Brain (organoid and tissue), 16 donors: ENCODE measurements at places on chromosomes 7 and 10.

- peak; percentile 56 for DNase-seq
Measured at GRCh38 chr7:99928994-99929729, at the start of gene GJC3. GJC3 (minus strand) TSS chr7:99929620; CDS start chr7:99929620, 0 bp downstream.

GRCh38 chr7:904847-905246 lies 28.5 kb downstream of the GET4 start:
- DNase-seq, result no peak

- DNase-seq, result no peak
Measured at GRCh38 chr7:29623973-29624372, 60.3 kb downstream of the PRR15 start.

DNA sequence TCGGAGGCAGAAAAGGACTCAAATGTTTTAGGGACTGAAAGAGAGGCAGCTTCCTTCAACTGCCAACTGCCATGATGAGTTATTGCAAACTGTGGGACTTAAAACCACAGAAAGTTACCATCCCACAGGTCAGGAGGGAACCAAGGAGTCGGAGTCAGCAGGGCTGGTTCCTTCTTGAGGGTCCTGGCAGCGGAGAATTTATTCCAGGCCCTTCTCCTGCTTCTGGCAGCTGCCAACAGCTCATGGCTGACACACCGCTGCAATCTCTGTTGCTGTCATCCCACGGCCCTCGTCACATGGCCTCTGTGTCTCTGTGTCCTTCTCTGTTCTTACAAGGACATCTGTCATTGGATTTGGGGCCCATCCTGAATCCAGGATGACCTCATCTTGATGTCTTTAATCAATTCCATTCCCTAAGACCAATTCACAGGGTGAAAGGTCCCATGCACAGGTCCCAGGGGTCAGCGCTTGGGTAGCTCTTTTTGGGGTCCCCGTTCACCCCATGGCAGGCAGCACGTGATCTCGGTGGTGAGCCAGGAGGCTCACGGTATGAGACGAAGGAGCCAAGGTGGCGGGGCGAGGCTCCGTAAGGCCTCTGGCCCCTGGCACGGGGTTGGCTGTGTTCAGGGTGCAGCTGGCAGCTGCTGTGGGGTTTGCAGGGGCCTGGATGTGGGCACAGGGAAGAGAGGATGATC lies 27.4 kb upstream of the PSMG3 start:
- no peak for DNase-seq

DNA sequence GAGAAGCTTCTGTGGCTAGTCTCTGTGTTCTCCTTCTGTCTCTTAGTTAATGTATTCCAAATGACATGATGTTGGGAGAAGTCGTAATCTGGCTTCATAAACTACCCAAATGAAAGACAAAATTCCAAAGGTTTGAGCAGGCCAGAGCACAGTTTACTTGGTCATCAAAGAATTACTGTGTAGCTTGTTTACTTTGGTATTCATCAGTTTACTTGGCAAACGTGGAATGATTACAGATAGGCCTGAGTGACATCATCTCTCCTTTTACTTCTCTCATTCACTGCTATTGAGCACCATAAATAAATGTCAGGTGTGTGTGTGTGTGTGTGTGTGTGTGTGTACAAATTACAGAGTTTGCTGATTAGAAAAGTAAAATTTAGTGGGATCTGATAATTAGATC lies 327.3 kb downstream of the PHTF2 start:
- no peak for DNase-seq

DNA sequence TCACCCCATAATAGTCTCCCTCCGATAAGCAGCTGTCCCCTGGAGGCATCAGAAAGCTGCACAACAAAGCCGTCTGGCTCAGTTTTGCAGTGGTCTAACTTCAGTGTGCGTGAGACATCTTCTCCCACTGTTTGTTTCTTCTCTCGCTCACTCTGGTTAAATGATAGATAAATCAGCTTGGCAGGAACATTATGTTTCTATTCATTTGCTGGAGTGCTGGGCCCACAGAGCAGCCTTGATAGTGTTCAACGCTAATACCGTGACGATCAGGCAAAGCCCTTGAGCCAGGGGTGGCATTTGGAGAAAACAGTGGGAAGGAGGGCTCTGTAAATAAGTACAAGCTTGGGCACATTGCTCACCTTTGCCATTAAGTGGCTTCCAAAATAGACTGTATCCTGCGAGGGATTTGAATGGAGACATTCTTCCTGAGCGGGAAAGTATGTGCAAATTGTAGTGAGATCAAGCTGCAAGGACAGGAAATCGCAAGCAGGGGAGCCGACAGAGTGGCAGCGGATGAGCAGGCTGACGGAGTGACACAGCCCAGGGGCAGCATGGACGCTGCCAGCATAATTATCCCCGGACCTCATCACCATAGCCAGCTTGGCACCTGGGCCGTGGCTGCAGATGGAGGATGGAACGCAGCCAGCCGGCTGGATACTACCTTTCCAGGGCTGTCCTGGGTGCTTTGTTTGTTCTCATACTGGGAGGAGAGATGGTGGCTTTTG lies 256.8 kb upstream of the FZD8 start:
- DNase-seq, result peak; percentile 68

DNA sequence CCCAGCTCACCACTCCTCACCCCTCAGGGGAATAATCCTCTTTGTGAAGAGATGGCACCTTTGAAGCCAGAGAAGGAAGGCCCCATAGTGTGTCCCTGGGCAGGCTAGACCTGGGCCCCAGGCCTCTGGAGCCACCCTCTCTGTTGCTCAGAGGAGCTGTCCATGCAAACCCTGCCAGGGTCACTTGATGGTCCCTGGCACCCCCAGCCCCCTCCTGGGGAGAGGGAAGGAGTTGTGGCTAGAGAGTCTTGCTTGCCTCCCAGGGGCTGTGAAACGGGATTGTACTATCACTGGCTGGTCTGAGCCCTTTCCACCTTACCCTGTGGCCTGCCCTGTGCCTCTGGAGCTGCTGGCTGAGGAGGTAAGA lies 5.8 kb downstream of the GHRHR start:
- DNase-seq, result no peak

DNA sequence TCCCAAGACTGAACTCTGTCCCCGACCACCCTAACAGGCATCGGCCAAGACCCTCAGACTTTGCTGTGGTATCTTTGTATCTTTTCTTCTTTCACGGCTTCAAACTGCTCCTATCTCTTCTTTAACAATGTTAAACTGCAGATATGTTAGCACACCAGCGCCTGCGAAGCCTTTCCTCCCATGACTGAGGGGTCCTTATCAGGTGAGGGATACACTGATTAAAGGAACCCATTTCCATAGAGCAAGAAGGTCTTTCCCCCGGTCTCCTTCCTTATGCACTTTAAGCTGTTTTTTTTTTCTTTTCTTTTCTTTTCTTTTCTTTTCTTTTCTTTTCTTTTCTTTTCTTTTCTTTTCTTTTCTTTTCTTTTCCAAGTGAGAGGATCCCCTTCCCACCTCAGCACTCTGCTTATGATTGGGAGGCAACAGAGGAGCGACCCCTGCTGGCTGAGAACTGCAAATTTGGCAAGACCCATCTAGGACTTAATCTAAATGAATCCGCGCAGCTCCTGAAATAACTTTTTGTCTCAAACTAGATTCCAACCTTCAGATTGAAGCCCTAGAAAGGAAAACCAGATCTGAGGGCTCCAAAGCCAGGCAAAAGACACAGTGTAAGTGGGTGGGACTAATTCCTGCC lies 109.9 kb downstream of the ITGB8 start:
- peak; percentile 15 for DNase-seq

DNA sequence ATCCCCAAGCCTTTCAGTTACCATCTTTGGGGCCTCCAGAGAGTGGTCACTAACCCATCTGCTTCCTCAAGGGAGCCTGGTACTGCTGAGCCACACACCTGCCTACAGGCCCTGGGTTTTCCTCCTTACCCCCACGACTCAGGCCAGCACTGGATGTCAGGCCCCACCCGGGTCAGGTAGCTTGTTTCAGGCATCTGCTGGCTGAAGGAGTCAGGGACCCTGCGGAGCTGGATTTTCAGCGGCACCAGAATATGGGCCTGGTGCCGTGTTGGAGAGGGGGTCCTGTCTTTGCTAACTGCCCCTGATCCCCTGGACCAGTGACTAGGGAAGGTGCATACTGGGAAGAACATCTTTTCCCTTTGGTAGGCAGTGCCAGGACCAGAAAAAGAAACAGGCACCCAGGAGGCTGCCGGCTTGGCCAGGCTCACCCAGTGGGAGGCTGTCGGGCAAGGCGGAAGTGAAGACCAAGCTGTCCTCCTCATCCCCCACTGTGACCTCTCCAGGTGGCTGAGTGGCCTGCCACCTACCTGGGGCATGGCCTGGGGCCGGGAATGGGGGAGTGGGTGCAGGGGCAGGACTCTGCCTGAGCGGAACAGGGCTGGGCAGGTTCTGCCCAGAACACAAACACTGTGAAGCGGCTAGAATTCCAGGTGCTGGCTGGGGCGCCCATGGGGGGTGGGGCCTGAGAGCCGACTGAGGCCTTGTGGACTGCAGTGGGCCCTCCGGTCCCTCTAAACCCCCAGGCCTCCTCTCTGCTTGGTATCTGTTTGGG lies 12.4 kb upstream of the SAMD8 start:
- no peak for DNase-seq

GRCh38 chr7:38367301-38367890 lies 94.0 kb upstream of the TARP start:
- DNase-seq, result no peak

- no peak for DNase-seq
Measured at GRCh38 chr10:127968027-127968441, 61.1 kb downstream of the PTPRE start.

DNA sequence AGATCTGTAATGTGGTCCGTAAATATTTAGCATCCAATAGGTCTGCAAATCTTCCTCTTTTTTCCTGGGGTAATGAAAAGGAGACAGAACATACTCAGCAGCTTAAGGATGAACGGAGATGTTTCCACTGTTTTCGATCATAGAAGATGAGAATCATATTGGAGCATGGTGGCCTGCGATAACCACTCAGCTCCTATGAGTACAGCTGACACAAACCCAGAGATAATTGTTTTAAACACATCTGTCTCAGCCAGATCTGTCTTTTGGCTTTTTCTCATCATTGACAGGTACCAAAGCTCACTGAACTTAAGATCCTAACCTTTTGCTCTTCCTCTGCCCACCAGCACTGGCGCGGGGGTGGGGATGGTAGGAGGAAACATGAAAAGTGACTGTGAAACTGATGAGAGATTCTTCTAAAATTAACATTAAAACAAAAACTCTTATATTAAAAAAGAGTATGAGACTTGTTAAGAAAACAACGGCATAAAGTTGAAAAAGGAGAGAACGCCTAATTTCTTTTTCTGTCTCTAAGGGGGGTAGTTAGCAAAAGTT lies 71.0 kb downstream of the SVOPL start:
- DNase-seq, result no peak

- peak; percentile 76 for DNase-seq
Measured at GRCh38 chr7:137169282-137169698, 174.2 kb downstream of the PTN start.

DNA sequence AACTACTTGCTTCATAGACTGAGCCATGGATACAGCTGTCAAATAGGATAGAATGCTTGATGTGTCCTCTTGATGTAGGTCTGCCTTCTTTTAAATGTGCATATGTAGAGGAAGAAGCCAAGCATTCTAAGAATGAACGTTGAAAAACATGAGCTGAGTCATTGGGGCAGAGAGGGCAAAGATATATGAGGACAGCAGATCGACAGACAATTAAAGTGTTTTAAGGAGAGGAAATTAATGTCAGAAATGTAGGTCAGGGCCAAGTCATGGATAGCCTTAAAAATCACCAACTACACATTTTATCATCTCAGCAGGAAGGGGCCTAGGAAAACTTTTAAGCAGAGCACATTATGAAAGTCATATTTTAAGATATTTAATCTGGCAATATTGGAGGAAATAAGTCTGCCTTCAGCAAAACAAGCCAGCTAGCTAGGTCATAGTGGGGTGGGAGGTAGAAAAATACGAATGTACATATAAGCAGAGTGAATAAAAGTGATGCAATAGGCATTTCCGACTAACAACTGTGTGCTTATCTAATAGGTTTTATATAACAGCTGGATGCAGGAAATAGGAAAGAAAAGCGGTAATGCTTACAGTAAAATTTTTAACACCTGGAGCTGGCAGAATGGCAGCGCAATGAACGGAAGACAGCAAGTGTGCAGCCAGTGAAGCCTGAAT lies 638.3 kb upstream of the TPK1 start:
- no peak for DNase-seq

- DNase-seq, result peak; percentile 92
Measured at GRCh38 chr7:105521717-105522463, at the start of gene PUS7. PUS7 (minus strand) TSS chr7:105522271; CDS start chr7:105508512, 13,759 bp downstream.

DNA sequence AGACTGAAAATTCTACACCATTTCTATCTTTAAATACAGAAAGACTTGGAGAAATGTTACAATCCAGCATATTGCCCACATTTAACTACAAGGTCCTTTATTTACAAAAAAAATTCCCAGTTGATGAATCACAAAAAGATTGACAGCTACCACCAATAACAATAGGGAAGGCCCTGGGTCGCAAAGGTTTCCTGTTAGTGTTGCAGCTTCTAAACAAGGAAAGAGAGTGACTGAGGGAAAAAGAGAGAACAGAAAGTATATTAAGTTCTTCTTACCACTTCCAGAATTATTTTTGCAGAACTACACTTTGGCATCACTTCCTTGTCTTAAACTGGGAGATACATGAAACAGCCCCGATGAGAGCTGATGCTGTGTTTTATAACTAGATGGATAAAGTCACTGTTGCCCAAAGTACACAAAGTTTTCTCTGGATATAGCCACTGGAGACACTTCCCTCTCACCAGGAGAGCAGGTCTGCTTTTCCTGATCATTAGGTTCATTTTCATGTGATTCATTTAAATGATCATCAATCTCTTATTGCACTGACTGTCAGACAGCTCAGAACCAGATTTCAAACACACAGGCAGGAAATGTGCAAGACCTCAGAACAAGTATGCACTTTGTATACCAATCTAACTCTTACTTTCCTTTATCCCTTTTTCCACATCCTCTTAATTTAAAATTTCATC lies 57.0 kb downstream of the SHTN1 start:
- no peak for DNase-seq

DNA sequence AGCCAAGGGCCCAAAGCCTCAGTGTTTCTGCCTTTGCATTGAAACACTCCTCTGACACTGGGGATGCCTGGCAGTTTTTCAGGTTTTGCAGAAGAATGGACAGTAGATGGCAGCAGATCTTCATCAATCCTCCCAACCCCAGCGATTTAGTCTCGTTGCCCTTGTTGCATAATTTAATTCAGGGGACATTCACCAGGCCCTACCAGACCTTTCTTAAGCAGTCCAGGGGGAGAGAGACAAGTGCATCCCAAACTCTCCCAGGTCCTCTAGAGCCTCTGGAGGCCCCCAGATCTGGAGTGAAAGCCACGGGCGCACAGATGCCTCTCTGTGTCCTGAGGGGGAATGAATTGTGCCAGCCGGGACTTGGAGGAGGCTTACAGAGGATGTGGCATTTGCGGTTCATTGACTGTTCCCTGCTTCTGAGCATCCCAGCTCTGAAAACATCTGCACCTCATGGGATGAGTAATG lies 29.6 kb downstream of the MINDY4 start:
- DNase-seq, result peak; percentile 91

- DNase-seq, result no peak
Measured at GRCh38 chr10:3173171-3173878, 743 bp upstream of the PITRM1 start.

GRCh38 chr7:1279041-1279440 lies 46.4 kb downstream of the UNCX start:
- no peak for DNase-seq

- no peak for DNase-seq
Measured at GRCh38 chr10:46277840-46278239, 9.0 kb upstream of the ANTXRL start.
